ENCODE measurements at places on chromosomes 11 and 22. TPM values are rescaled to one million over a fixed set of nuclear protein-coding genes. Genes with fewer than 3 reads are reported as not detected.

The MLC1 gene
- total RNA-seq: not detected

GRCh38 chr22:28444659-28445058 lies 235.0 kb downstream of the TTC28 start:
- no peak for DNase-seq

The MCM5 gene
- total RNA-seq: 26.4 TPM

The CDC42EP1 gene
- 282 TPM for total RNA-seq

DNA sequence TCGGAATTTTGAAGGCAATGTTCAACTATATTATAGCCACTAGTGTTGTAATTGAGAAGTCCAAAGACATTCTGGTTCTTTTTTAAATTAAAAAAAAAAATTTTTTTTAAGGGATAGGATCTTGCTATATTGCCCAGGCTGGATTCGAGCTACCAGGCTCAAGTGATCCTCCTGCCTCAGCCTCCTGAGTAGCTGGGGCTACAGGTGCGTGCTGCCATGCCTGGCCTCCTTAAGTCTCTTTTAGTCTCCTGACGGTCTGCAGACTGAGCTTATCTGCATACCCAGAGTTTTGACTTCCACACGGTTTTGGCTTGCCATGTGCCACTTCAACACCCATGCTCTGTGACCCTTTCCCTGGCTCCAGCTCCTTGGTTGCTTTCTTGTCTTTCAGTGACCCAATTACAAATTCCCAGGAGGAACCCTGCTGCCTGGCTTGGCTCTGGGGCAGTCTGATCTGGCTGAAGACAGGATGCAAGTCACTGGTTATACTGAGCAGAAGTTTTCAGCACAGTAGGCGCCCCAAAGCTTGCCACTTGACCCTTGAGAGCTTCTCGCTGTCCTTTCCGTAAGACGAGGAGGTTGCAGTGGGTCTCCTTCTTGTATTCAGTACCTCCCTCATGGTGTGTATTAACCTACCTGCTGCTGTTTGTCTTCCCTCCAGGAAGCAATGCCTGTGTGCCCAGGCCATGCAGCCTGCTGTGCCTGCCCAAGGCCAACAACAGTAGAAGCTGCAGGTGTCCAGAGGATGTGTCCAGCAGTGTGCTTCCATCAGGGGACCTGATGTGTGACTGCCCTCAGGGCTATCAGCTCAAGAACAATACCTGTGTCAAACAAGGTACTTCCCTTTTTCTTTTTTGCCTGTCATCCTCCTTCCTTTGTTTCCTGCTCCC lies 113.8 kb upstream of the SORL1-AS1 start:
- no peak for DNase-seq

The KRTAP5-8 gene
- not detected for total RNA-seq

The AMOTL1 gene
- 71.7 TPM for total RNA-seq

DNA sequence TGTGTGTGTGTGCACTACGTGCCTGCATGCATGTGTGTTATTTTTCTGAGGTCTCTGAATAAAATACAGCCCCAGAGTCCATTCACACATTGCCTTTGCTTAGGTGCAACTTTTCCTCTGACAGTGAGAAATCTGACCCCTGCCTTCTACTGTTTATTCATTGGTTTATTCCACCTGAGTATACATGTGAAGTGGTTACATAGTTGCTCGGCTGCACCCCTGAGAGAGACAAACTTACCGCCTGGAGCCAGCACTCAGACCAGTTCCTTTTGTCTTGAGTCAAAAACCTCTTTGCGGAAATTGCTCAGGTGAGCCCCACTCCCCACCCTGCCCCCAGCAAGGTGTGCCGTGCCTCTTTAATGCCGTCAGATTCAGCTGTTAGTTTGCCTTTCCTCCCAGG lies 363.6 kb downstream of the BRD1 start:
- no peak for DNase-seq
